ENCODE measurements at places on chromosomes 3 and 15.

- no peak for DNase-seq
Observed at GRCh38 chr3:125058529-125058928, 2.7 kb upstream of the HEG1 start.

- DNase-seq = no peak
Observed at GRCh38 chr3:12132881-12133280, 25.8 kb downstream of the TIMP4 start.

DNA sequence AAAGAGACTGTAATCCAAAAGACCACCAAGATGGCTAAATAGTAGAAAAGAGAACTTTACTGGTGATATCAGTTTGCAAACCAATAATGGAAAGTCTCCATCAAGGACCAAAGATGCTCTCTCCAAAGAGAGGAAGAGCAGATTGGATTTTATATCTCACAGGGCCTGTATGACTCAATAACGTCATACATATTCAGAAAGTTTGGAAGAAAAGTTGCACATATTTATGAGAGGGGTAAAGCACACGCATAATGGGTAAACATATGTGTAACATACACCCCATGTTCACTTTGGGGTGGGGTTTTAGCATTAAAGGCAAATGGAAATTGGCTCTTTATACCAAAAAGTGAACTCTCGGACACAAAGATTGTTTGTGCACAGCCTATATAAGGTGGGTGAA lies 274.5 kb upstream of the POU1F1 start:
- no peak for DNase-seq

GRCh38 chr3:186032321-186032720 lies 76.6 kb downstream of the ETV5 start:
- DNase-seq = no peak

GRCh38 chr3:197022405-197023231 lies 7.0 kb downstream of the MELTF start:
- no peak for DNase-seq

GRCh38 chr3:53748512-53749271 lies 97.5 kb downstream of the CHDH start:
- DNase-seq = no peak

GRCh38 chr3:3353153-3353552 lies 173.7 kb upstream of the CRBN start:
- DNase-seq = no peak

DNA sequence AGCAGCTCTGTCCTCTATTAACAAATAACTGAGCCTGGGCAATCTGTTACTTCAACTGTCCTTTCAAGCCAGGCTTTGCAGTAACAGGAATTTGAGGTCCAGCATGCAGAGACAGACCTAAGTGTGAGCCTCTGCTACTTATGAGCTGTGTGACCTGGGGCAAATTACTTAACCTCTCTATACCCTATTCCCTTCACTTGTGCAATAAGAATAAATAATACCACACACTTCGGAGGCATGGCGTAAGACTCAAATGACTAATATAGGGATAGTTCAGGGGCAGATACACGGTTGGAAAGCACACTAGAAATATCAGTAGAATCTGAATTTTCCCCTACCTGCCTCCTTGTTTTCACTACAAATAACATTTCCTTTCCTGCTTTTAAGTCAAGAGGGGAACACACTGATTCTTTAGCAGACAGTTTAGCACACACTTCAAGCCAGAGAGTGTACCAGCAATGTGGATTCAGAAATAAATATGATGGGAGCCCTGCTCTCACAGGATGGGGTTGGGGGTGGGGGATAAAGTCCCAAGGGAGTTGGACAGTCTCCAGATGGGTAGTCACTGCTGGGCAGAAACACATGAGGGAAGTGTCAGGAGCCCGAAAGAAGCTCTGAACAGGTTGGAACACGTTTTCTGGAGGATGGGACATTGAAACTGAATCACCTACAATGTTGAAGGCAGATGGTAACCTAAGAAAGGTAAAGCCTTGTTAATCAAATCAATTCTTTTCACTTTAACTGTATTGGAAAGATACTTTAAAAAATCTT lies 61.8 kb upstream of the RBP1 start:
- DNase-seq = no peak

- DNase-seq = no peak
Observed at GRCh38 chr3:46829699-46830208, 33.5 kb downstream of the MYL3 start.

DNA sequence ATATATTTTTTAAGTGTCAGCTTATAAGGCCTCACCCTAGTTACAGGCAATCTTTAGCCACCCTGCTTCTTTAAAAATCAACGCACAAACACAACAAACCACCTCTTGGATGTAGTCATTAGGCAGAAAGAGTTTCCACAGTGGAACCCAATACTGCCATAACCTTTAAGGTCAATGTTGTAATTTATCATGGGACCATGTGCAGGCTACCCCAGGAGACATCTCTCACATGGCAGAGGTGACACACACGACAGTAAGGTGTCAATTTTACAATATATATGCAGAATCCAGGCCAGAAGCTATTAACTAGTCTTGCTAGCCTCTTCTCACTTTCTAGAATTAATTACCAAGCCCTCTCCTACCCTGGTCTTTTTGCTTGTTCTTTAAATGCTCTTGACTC lies 336.5 kb downstream of the MAGI1 start:
- no peak for DNase-seq

DNA sequence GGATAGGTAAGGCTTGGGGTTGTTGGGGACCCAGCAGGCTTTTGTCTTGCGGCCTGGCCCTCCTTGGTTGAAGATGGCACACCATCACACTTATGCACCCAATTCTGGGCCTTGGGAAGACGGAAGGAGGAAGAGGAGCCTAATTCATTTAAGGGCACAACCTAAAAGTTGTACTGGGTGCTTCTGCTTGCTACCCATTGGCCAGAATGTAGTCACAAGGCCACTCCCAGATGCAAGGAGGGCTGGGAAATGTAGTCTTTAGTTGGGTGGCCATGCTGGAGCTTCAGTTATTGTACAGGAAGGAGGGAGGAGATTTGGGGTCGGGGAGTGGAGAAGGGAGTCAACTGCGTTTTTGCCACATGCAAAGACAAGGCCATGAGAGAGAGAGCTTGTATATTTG lies 109.2 kb downstream of the TMEM266 start:
- no peak for DNase-seq

DNA sequence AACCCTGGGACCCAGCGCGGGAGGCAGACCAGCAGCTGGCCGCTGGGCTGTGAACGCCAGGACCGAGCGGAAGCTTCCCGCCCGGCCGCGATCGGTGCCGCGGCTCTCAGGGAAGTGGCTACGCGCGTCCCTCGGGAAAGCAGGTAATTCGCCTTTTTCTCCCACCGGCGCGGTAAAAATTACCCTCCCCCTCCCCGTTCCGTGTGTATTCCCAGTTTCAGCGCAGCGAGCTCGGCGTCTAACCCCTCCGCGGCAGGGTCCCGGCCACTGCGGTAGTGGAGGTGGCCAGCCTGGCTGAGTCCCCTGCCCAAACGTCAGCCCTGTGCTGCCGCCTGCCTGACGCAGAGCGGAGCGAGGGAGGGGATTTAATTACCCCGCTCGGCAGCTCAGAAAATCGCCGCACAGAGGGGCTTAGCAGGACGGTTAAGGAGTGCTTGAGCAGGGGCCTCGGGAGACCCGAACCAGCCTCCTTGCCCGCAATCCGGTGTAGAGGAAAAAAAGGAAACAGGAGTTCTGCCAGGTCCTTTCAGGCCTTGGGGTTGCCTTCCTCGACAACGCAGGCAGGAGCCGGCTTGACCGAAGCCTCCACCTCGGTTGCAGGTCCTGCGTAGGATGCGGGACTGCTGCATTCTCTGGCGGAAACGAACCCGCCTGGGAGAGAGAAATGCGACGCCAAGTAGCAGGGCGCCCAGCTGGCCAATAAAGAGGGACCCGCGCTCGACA lies 2.9 kb downstream of the GATA2 start:
- no peak for DNase-seq

DNA sequence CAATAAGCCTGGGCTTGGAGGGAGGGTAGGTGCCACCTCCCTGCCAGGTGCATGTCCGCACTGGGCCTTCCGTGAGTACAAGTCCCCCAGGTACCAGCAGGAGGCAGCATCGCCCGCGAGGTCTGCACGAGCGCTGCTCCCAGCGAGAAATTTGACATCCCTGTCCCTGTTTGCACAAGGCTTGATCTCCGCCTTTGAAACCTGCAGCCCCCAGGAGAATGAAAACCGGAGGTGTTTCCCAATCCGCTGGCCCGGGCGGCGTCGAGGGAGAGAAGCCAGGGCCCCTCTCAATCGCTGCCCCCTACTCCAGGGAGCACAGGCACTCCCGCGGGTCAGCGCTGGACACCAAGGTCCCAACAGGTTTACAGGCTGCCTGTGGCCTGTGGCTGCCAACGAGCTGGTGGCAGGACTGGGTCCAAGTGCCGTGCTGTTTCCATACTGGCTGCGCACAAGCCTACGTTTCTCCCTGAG lies 961 bp downstream of the HAPLN3 start:
- DNase-seq = peak; percentile 18

GRCh38 chr3:156371701-156372100 lies 183.2 kb downstream of the SSR3 start:
- DNase-seq = no peak

DNA sequence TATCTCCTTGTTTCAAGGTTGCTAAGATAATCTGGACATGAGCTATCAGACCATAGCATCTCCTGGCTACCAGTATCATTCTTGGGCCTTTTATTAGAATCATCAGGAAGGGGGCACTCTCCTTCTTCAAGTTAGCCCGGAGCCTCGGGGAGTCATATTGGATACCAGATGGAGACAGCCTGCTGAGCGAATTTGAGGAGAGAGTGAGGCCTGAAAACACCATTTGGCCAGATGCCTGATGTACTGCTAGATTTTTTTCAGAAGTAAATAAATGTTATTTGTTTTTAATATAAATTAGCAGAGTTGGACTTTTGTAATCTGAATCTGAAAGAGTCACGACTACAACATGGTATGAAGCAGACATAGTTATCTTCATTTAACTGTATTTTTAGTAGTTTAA lies 848.6 kb downstream of the IGSF11 start:
- DNase-seq = no peak

- DNase-seq = no peak
Observed at GRCh38 chr3:131716007-131716406, 213.2 kb upstream of the MRPL3 start.

DNA sequence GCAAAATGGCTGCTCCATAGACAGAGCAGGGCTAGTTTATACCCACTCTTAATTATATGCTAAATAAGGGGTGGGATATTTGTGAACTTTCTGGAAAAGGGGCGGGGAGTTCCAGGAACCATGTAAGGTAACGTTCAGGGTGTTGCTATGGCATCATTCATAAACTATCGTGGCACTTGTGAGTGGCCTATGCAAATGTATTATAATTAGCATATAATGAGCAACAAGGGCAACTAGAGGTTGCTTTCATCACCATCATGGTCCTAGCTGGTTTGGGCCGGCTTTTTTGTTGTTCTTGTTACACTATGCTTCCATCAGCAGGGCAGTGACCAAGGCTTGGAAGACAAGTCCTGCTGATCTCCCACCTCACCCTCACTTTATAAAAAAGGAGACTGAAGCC lies 43.2 kb upstream of the FGD5 start:
- no peak for DNase-seq

GRCh38 chr3:42122261-42123011 lies 31.3 kb downstream of the TRAK1 start:
- DNase-seq = no peak

GRCh38 chr15:56245871-56246814 lies 2.5 kb upstream of the RFX7 start:
- DNase-seq = peak; percentile 46

GRCh38 chr3:54360320-54360719 lies 238.0 kb downstream of the CACNA2D3 start:
- DNase-seq = no peak

DNA sequence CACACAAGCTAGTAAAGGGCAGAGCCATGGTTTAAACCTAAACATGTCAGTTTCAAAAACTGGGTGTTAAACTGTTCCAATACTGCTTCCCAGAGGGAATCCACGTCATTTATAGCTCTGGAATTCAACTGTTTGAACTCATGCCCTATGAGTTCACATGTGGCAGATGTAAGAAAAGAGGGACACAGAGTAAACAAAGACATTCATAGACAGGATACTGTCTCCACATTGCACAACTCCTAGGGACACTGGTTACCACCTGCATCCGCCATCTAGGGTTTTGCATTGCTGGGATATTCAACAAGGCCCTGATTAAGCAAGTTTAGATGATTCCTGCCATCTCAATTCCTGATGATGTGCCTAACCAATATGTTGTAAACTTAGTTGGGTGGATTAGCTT lies 134.1 kb upstream of the COL8A1 start:
- no peak for DNase-seq

GRCh38 chr15:51649659-51650521 lies 27.3 kb upstream of the DMXL2 start:
- DNase-seq = no peak

DNA sequence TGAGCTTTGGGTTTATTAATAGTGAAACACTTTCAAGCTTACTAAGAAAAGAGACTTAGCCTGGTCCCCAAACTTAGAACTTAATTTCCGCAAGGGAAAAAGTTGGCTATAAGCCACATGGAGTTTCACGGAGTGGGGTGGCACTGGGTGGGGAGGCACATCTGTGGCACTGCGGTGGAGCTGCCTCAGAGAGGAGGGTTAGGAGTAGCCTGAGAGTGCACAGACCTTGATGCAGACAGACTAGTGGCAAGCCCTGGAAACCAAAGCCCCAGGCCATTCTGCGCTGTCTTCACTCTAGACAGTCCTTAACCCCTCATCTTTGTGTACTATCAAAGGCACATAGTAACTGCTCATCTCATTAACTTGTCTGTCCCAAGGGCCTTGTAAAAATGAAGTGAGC lies 22.0 kb downstream of the CXCR6 start:
- no peak for DNase-seq

GRCh38 chr3:161671141-161671540 lies 174.5 kb downstream of the OTOL1 start:
- DNase-seq = no peak

DNA sequence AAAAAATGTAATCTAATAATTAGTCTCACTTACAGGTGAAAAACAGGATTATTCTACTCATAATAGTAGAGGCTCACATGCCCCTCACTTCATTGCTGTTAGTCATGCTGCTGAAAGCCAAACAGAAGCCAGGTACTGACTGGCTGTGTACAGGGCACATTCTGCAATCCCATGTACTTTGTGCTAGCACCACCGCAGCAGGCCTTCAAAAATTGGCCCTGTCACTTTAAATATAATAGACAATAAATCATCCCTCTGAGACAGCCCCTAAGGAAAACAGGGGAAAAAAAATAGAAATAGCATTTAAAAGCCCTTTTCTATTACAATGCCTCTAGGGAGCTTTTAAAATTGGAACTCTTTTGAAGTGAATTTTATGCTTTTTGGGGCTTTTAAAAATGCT lies 723.8 kb downstream of the TUSC7 start:
- DNase-seq = no peak

Data from nucleus accumbens (tissue), 56 donors.